NCI-H1105 treated with DMSO at 0.1 percent for 48 hours (cell line): ENCODE measurements at places on chromosomes 3 and 15.

- peak; percentile 36 for DNase-seq
Observed at GRCh38 chr3:177618873-177619733, 421.8 kb upstream of the TBL1XR1 start.

DNA sequence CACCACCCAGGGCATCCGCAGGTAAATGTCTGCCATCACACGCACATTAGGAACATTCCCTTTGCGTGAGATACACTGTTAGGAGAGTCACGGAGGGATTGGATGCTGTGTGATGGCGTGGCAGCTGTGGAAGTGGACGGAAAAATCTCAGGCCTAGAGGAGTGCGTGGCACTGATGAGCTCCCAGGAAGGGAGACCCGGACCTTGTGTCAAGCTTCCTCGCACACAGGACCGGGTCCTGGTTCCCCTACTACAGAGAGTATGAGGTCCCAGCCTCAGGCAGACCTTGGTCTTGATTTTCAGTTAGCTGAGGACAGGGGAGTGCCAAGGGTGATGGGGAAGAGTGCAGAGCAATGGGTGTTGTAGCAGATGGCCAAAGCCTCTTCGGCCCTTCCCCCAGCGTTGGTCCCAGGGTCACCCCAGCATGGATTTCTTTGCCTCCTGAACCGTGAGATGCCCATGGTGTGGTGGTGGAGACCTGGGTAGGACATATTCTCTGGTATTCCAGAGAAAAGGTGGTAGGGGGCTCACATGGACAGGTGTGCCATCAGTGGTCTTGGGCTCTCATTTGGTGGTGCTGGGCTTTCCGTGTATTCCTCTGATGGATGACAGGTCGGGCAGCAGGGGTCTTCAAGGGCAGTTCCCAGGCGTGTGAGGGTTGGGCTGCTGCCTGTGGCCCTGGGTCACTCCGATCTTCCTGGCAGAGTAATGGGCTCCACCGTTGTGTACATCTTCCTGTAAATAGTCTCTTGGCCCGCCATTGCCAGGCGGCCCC, 105.1 kb downstream of the SNRPN start:
- no peak for DNase-seq

DNA sequence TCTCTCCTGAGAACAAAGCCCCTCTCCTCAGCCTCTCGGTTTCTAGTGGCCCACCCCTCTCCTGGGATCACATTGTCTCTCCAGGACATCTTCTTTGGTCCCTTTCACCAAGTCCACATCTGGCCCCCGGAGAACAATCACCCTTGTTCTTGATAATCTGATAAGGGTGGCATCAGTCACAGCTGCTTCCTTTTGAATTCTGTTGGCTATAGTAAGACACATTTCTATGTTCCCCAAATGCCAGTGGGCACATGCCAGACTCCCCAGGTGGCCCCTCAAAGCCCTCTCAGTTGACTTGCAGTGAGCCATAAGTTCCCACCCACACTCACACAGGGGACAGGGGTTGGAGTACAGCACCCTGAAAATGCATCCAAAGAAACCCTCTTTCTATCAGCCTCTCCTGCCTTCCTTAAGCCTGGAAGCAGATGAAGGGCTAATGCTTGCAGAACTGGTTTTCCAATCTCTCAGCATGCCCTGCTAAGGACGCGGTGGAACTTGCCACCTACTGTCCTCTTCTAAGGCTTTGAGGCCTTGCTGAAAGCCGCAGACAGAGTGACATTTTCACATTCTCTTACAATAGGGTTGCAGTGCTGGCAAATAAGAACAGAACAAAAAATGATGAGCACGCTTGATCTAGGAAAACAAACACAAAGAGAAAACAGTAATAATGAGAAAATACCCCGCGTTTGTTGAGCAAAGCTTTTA, 101.3 kb upstream of the SLCO3A1 start:
- no peak for DNase-seq

- no peak for DNase-seq
Observed at GRCh38 chr3:18789734-18790133, 358.6 kb upstream of the KCNH8 start.

DNA sequence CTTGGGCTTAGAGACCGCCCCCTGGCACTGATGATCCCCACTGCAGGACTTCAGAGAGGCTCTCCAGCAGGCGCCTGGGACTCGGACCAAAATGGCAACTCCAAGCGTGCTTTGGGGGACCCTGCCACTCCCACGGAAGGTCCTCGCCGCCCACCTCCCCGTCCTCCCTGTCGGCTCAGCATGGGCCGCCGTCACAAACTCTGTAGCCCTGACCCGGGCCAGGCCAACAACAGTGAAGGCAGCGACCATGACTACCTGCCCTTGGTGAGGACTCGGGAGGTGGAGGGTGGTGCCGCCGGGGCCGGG, 7.7 kb downstream of the ALG3 start:
- DNase-seq, result no peak

GRCh38 chr3:108406661-108407206, 103.7 kb downstream of the MYH15 start:
- DNase-seq, result peak; percentile 81

DNA sequence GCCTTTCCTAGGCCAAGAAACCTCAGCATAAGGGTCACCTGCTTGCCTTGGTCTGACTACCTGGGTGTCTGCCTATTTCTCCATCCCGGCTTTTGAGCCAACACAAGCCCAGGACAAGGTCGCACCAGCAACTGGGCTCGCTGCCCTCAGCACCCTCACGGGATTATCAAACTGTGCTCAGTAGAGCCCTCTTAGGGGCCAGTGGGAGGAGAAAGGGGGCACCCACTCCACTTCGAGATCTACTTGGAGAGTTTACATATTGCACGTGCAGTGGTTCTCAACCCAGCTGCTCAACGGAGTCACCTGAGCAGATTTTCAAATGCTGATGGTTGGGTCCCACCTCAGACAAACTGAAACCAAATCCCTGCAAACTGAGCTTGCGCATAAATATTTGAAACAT, 31.1 kb downstream of the TSPAN3 start:
- no peak for DNase-seq

DNA sequence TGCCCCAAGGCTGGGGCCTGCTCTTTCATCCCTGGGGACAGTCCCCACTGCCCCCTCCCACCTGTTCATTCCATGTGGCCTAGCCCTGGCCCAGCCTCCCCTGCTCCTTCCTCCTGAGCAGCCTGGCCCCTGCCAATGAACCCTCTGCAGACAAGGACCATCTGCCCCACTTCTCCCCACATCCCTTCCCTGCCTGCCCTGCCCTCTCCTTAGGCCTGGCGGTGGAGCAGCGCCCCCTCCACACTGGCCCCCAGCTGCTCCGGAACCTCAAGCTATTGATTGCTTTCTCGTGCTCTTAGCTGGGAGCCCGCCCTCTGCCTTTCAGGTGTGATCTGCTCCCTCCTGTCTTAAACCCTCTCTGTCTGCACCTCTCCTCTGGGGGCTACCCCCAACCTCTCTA, 8.0 kb downstream of the PLXNA1 start:
- no peak for DNase-seq

DNA sequence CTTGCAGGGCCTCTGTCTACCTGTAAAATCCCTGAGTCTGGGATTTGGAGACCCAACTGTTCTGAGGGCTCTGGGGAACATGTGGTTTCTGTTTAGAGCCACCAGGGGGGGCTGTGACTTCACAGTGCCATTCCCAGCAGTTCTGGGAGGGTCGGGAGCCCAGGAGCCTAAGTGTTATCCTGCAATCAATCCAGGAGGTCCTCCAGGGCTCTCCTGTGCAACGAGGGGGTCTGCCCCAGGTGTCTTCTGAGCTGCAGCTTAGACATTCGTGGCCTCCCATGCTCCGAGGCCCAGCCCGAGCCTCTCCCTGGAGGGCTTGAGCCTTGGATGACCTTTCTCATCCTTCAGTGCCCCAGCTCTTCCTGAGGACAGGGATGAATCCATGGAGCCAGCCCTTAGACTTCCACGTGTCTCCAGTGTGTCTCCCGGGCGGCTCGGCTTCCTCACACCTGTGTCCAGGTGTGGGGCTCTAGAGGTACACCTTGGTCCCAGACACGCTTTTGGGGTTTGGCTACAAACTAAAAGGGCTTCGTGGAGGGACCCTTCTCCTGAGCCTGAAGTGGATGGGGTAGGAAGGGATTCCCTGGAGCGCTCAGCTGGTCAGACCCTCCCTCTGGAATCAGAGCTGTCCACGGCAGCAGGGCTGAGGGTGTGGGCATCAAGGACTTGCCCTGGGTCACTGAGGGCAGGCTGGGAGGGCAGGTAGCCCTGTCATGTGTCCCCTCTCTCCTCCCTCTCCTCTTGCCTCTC, 20.3 kb upstream of the ABTB1 start:
- peak; percentile 65 for DNase-seq

GRCh38 chr15:72967397-72967796, 84.9 kb upstream of the NEO1 start:
- DNase-seq, result no peak

GRCh38 chr15:100330221-100330620, 11.6 kb downstream of the ADAMTS17 start:
- DNase-seq, result no peak

GRCh38 chr3:136994772-136995516, 37.2 kb downstream of the IL20RB start:
- peak; percentile 89 for DNase-seq

- DNase-seq, result no peak
Observed at GRCh38 chr3:155646669-155647068, 98.2 kb downstream of the PLCH1 start.

DNA sequence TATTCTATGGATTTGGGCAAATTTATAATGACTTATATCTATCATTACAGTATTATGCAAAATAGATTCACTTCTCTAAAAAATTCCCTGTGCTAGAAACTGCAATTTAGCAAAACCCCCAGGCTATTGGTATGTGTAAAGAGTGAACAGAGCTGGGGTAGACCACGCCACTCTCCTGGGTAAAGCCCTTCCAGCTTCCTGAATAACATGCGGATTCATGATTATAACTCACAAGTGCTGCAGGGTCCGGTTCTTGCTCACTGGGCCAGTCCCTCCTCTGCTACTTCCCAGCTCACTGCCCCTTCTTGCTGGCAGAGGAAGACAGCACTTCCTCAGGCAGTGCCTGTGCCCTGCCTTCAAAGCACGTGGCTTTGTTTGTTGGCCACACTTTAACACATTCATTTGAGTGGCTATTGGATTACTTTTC, 4.1 kb downstream of the CD80 start:
- DNase-seq, result no peak

- peak; percentile 57 for DNase-seq
Observed at GRCh38 chr3:154275965-154276364, 48.3 kb downstream of the DHX36 start.

GRCh38 chr3:11642431-11643191, 1.1 kb downstream of the VGLL4 start:
- peak; percentile 47 for DNase-seq

GRCh38 chr3:70726961-70727360, 414.5 kb upstream of the MDFIC2 start:
- DNase-seq, result no peak

DNA sequence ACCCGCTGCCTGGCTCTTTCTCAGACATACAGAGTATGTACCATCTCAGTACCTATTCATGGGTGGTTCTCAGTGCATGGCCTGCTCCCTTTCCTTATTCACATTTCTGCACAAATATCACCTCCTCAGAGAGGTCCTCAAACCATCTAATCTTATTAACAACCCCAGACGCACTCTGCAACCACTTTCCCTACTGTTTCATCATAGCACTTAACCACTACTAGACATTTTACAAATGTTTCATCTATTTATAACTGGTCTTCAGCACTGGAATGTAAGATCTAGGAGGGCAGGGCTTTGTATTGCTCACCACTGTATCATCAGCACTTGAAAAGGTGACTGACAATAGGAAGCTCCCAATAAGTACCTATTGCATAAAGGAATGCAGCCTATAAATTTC, 45.1 kb downstream of the TNIK start:
- no peak for DNase-seq

DNA sequence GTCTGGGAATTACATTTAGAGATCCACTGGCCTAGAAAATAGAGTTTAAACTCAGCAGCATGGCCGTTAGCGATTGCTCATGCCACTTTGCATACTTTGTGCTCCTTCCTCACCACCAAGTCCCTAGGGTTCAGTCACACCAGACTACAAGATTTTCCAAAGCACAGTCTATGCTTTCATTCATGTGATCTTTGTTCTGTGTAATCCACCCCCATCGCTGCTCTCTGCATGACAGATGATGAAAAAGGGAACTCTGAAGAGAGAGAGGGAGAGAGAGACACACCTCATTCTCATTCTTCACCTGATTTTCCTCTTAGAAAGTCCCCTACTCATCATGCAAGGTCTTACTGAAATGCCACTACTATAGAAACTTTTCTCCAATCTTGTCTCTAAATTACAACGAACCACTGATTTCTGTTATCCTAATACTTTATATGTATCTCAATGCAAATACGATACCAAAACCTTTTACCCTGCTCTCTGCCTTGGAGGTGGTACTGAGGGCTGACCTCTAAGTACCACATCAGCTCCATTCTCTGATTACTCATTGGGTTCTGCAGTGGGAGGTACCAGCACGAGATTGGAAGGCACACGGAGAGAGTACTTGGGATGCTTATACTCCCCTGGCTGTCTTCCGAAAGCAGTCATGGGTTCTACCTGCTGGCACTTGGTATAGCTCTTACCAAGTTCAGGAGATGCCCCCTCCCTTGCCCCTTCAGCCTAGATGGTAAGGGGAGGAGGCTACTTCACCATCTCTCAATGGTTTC, 1.1 kb upstream of the PARP15 start:
- DNase-seq, result no peak

GRCh38 chr3:118628704-118629341, 405.8 kb downstream of the IGSF11 start:
- DNase-seq, result peak; percentile 84

DNA sequence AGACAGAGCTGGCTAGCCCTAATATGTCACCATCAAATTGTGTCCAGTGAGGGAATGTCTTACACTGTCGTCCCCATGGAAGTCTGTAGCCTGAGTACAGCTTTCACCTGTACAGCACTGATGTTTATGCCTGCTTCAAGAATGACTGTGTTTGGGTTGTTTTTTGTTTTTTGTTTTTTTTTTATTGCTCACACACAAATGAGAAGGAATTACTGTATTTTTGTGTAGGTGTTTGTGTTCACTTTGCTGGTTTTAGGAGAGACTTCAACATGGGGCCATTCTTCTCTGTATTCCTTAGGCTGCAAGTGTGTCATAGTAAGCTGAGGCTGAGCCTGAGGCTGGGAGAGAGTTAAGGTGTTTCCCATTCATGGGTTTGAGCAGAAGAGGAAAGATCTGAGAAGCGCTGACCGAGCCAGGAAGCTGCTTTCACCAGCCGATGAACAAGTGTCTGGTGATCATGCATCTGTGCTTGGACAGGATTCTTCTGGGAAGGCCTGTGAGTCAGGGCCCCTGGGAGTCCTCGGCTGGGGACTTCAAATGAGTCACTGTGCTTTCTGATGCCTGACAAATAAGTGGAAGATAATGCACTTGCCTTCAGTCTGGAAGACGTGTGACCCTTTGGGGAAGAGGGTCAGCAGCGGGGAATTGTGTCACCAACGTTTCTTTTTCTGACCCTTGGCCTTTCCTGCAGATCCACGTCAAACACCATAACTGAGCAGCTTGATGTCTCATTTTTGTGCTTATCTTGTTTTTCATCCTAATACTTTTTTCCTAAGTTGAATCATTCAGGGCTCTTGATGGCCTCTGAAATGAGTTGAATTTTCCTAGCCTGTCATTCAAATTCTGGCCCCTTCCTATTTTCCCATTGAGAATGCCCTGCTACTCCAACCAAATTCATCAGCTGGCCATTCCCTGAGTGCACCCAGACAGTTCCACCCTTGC, 36.7 kb upstream of the ZBTB38 start:
- DNase-seq, result no peak

- no peak for DNase-seq
Observed at GRCh38 chr3:146747051-146747450, 141.9 kb upstream of the PLSCR5 start.
